ENCODE measurements at places on chromosomes 6 and 20.

GRCh38 chr6:161265554-161265953 is 8.3 kb downstream of the AGPAT4 start:
- no peak for DNase-seq

- DNase-seq: no peak
Observed at GRCh38 chr6:46909371-46909770, 12.4 kb downstream of the ADGRF5 start.

- no peak for DNase-seq
Observed at GRCh38 chr6:43917878-43918382, 147.9 kb downstream of the VEGFA start.

DNA sequence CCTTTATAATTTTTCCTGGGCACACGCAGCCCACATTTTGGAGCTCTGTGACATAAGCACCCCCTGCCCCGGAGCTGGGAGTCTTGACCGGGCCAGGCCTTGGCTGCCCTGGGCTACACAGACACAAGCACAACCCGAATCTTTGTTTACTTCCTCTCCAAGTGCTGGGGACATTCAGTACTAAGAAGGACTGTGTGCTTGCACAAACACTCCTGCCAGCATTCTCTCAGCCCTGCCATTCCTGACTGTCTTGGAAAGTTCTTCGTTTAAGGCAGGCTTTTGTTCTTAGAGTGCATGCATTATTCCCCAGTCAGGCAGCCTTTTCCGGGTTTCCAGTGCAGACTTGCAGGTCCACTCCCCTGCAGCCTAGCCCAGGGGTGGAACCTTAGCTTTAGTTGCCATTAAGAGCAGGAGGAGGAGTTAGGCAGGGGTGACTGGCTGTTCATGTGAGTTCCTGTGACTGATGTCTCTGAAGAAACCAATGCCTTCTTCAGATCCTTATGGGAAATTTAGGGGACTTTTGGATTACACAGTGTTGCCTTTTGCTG is 28.6 kb downstream of the FOXO3 start:
- DNase-seq: no peak

- DNase-seq: no peak
Observed at GRCh38 chr6:88413459-88413858, 247.3 kb upstream of the CNR1 start.

DNA sequence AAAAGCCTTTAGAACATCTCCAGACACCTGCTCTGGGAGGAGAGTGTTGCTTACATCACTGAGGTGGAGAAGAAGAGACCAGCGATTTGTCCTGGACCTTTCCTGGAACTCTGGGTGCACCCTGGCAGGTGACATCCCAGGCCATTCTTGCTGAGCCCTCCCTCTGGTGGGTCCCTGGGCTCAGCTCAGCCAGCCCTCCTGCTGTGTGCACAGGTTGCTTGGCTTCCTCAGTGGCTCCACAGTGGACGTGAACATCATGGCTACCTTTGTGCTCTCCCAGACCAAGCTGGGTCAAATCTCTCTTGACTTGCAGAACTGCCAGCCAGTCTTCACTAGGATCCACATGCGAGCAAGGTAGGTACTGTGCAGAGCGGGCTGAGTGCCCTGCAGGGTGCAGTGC is 19.9 kb upstream of the BPIFA2 start:
- DNase-seq: no peak

GRCh38 chr6:118856301-118856700 is 37.7 kb upstream of the ASF1A start:
- DNase-seq: no peak

GRCh38 chr6:125142618-125143017 is 11.0 kb upstream of the TPD52L1 start:
- no peak for DNase-seq

DNA sequence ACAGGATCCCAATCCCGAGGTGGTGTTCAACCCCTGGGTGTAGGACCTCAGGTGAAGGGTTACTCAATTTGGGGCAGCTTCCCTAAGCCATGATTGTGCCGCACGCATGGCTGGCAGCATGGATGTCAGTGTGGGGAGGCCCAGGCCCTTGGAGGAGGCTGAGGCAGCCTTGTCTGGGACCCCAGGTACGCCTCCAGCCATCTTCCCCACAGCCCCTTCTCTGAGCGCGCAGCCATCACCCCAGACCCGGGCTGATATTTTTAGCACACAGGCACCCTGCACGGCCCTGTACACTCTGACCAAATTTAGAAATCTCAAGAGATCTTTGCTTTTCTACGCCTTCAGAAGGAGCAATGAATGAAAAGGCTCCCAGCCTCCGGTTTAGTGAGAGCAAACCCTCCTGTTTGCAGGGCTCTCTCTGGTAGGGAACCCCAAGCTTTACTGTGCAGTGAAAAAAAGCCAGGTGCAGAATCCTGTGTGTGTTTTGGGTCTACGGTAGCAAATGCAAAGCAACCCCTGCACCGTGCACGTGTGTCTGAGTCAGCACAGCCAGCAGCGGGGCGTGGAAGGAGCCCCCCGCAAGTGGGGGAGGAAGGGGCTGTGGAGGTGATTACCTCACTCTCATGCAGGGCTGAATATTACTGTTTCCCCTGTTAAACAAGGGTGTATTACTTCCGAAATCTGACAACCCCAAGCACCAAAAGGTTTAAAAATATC is 44.3 kb downstream of the CTCFL start:
- no peak for DNase-seq

- no peak for DNase-seq
Observed at GRCh38 chr6:15595461-15596173, 67.2 kb downstream of the DTNBP1 start.

DNA sequence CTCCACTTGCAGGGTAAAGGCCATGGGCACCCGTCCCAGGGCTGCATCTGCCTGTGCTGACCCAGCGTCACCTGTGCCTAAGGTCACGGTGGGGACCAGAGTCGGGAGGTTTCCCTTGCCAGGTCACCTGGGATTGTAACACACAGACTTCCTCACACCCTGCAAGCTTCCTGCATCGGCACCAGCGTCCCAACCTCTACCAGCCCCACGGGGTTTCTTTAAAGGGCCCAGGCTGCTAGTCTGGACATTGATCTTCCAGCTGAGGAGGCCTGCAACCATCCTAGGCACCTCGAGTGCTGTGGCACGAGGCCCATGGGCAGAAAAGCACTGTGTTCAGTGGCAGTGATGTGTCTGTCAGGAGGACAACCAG is 12.6 kb downstream of the ACSS1 start:
- DNase-seq: no peak

DNA sequence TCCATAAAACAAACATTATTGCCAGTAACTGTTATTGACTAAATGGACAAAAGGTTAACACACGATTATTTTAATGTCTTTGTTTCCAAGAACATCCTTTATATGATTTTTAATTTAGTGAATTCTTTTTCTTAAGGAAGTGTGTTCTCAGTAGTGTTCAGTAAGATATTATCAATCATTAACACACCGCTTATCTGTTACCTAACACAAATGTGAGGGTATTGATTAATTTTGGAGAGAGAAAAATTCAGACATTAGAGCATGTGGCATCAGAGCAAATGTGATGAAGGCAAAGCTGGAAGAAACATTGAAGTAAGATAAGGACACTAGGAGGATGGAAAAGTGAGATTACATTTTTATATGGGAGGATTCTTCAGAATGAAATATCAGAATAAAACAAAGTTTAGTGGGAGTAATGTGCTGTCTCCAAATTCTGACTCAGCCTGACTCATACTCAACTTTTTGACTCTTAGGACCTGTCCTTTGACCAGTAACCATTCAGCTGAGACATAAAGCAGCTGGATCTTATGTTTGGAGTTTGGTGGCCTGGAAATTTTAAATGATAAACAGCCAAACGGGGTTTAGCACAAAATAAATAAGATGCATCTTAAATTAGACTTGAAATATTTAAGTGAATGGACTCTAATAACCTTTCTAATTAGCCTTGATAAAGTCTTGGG is 348.6 kb downstream of the CD109 start:
- no peak for DNase-seq

Data from activated CD4-positive, alpha-beta T cell treated with anti-CD3 and anti-CD28 coated beads, Interleukin-2, amount 50 U/mL, for 24 hours (primary cell).